NCI-H1436 treated with DMSO at 0.1 percent for 48 hours (cell line): ENCODE measurements at places on chromosomes 12 and 14.

DNA sequence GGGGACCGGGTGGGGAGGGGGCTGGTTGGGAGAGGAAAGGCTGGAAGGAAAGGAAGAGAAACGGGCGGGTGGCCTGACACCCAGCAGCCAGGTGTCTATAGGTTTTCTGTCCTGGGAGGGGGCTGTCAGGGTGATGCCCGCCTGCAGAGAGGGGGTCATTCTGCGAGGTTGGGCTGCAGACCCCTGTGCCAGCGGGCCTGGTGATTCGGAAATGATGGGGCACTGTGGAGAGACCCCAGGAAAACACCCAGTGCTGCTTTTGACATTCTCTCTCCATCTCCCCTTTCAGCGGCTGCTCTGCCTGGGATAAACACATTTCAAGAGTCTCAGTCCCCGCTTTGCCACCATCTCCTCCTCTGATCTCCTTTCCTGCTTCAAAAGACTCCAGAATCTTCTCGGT is 168.5 kb upstream of the RTL1 start:
- no peak for DNase-seq

DNA sequence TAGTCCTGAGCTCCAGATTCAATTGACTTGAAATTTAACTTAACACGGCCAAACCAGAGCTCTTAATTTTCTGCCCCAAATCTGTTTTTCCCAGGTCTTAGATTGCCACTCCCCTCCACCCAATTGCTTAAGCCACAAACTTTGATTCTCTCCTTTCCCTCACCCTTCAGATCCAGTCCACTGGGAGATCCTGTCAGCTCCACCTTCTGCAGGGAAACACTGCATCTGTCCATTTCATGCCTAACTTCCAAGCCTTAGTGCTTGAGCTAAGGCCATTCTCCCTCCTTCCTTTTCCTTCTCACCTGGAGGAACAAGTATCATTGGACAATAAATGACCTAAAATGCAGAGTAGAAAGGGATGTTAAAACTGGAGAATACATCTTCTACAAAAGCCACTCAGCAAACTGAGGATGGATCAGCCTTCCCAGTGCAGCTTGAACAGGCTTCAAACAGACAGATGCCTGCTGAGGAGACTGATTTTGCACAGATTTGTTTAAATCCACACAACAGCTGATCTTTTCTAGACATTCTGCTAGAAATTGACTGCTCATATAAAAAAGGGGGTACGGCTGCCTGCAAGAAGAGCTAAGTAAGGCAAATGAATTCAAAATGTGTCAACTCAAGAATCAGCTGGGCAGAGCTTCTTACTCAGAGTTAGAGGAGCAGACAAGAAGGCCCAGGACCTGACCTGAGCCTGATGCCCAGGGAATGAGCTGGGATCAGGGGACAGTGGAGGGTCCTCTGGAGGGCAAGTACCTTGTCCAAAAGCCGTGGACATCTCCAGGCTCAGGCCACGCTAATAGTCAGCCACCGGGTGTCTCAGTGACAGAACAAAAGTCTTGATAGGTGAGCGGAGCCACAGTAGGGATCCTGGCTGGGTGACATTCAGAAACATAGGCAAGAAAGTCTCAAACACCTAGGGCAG is 81.3 kb upstream of the RIC8B start:
- DNase-seq = no peak

DNA sequence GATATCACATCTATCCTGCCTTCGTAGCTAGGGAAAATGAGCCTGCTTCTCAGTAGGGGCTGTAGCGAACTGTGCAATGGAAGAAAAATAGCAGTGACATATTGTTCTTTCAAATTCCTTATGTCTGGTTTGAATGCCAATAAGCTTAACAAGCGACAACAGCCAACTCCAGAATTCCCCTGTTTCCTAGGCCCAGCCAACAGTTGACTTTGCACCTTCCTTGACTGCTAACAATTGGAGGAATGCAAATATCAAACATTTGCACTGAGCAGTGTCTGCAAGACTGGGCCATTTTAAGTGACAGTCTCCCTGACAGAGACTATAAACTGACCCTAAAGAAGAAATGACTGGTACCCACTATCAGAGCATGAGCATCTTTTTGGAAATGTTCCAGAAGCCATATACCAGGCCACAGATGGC is 12.0 kb upstream of the SERPINA1 start:
- no peak for DNase-seq

DNA sequence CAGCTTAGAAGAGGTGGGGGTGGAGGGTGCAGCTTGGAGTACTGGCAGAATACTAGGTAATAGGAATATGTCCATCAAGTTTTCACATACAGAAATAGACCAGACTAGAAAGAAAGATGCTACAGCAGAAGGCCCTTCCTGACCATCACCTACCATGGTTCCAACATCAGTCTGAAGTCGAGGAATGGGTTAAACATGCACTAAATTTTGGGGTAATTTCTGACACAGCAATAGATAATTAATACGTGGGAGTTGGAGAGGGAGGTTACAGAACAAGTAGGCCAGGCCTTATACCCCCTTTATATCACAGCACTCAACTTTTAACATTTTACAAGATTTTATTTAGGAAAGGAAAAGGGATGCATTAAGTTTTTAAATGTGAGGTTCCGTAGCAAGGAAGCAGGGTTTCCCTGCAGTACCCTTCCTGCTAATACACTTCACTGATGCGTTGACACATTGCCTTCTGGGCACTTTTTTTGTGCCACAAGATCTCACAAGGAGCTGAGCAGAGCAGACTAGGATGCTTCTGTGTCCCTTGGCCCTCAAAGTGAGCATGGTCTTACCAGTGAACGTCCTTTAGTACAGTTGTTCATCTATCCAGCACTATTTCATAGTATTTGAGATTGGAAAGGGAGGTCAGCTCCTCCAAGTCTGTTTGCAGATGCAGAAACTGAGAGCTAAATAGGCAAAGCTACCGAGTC is 50.8 kb downstream of the EID3 start:
- DNase-seq = no peak

- no peak for DNase-seq
These were observed 88.0 kb upstream of the GSC start for GRCh38 chr14:94857950-94858349.

- no peak for DNase-seq
These were observed 6.5 kb downstream of the NOC4L start for GRCh38 chr12:132150780-132151144.
